ENCODE measurements at places on chromosomes 6 and 20. TPM values are rescaled to one million over a fixed set of nuclear protein-coding genes. Genes with fewer than 3 reads are reported as not detected.

CNKSR3 gene
- 19.7 TPM for total RNA-seq

FAM162B gene
- 3.7 TPM for total RNA-seq

DNA sequence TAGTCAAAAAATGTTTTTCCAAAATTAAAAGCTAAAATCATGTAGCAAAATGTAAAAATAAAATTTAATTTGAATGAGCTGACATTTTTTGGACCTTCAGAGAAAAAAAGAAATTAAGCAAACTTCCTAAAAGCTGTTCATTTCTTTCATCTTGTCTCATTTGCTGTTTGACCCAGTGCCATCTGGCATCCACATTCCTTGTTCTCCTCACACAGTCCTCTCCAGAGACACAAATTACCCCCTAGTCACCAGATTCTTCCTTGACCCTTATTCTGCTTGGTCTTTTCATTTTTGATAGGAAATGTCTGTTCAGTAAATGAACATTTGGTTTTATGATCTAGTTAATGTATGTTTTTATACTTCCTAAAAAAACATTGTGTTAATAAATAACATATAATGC, 55.2 kb downstream of the HDDC2 start:
- DNase-seq, result no peak

DNA sequence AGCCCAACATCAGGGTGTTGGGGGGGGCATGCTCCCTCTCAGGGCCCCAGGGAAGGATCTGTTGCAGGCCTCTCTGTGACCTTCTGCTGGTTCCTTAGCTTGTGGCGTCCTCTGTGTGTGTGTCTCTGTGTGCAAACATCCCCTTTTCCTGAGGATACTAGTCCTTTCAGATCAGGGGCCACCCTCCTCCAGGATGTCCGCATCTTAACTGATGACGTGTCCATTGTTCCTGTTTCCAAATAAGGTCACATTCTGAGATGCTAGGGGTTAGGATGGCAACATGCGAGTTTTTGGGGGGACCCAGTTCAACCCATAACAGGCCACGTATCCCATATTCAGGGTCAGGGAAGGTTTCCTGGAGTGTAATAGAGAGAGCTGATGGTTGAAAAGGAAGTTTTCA, 40.9 kb downstream of the GMPR start:
- no peak for DNase-seq

DNA sequence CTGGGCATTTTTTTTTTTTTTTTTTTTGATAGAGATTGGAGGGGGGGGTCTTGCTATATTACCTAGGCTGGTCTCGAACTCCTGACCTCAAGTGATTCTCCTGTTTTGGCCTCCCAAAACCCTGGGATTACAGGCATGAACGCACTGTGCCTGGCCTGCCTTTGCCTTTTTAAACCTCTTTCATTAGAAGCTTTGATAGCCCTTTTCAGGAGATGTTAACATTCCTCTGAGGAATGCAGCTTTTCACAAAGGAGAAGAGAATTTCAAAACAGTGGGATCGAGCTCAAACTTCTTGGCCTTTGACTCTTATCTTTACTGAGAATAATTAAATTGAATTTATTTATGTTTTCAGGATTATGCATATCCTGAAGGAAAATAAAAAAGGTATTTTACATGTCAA, 31.3 kb downstream of the SLC26A8 start:
- no peak for DNase-seq

GRCh38 chr6:4883298-4883697, 107.1 kb downstream of the CDYL start:
- no peak for DNase-seq
